A549 treated with GW870086 at 1 μM for 4 hours (cell line): ENCODE measurements at places on chromosomes 2 and 18. TPM values are rescaled to one million over a fixed set of nuclear protein-coding genes. Genes with fewer than 3 reads are reported as not detected.

KIAA2012 gene
- total RNA-seq: not detected in 5 replicates

SCG2 gene
- 0.82 to 1.4 TPM (median 0.99 TPM) in 5 replicates for total RNA-seq

AMER3 gene
- total RNA-seq: not detected in 5 replicates

FER1L5 gene
- total RNA-seq: not detected in 5 replicates

ST8SIA5 gene
- total RNA-seq: 0.02 TPM in 1 of 5 replicates, not detected in the others

NOSTRIN gene
- total RNA-seq: 2.2 to 3.0 TPM (median 2.3 TPM) in 5 replicates

PHOSPHO2 gene
- total RNA-seq: 1.9 to 3.5 TPM (median 3.0 TPM) in 5 replicates
